ENCODE measurements at places on chromosomes 6 and 20. TPM values are rescaled to one million over a fixed set of nuclear protein-coding genes. Genes with fewer than 3 reads are reported as not detected.

The SIRPG gene
- not detected for total RNA-seq

GRCh38 chr6:85273870-85274269 is 176.0 kb upstream of the NT5E start:
- peak; percentile 50 for DNase-seq

- no peak for DNase-seq
Measured at GRCh38 chr6:122969999-122970533, 26.0 kb upstream of the CLVS2 start.

DNA sequence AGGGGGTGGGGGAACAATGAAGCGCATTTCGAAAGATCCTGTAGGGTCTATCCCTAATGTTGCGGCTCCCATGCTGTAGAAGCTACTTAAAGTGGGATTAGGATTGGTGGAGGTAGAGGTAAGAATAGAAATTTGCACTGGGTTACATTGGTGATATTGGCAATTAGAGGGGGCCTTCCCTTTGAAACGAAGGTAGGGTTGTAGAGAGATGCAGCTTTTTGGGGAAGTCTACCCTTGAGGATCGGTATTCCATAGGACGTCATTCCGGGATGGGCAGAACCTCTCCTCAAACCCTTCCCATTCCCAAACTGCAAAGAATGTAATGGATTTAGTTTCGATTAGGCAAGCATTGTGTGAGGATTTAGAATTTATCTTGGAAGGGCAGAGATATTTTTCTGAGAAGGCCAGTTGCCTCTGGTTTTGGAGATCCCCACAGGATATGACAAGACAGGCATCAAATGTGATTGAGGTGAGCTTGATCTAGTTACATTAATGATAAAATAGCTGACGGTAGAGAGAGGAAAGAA is 5.4 kb upstream of the ZNFX1 start:
- no peak for DNase-seq

- no peak for DNase-seq
Measured at GRCh38 chr6:37123957-37124729, 45.8 kb upstream of the PIM1 start.

DNA sequence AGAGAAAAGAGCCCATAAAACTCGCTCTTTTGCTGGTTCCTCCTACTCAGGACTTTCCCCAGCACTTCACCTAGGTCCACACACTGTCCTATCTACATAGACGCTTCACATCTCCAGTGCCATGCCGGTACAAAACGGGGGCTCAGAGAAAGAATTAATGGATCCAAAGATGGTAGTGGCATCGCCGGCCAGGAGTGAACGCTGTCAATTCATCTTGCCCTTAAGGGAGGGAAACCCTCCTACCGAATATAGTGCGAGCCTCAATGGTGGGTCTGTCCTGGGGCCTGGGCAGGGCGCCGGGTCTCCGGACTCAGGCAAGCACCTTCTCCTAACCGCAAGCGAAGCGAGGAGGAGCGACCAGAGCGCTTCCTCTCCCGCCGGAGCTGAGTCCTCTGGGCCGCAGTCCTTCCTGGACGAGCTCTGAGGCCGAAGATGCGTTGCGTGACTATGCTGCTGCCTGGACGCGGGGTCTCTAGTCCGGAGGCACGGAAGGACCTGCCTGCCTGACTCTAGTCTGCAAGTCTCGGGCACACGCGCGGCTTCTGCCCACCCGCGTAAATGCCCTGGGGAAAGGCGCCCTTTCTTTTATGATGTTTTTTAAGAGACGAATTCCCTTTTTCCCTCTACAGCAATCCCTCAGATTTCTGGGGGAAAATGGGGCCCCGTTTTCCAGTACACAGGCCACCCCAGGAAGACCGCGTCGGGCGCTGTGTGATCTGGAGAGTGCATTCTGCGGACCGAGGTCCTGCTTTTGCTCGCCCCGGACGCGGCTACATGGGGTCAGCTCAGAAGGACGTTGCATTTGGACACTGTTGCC is 100.1 kb upstream of the PRDM1 start:
- no peak for DNase-seq

- no peak for DNase-seq
Measured at GRCh38 chr20:10663756-10664155, 10.0 kb downstream of the JAG1 start.

The BPIFB2 gene
- total RNA-seq: not detected

DNA sequence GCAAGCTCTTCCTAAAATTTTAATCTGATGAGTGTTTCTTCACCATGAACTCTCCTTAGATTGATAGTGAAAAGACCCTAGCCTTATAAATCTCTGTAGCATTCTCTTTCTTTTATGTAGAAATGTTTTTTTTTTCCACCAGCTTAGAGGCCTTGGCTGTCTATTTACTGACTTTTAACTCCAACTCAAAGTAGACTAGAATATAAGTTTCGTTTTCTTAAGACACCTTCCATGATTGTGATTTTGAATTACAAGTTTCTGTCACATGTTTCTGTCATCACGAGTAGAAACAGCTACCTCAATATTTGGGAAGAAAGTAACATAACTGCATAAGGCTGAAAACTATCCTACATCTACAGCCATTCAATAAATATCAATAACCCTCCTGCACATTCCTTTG is 17.8 kb downstream of the ADGRF4 start:
- no peak for DNase-seq

- no peak for DNase-seq
Measured at GRCh38 chr6:70537266-70537665, 29.5 kb upstream of the SDHAF4 start.

The BTNL2 gene
- total RNA-seq: not detected

The RFX6 gene
- total RNA-seq: not detected

DNA sequence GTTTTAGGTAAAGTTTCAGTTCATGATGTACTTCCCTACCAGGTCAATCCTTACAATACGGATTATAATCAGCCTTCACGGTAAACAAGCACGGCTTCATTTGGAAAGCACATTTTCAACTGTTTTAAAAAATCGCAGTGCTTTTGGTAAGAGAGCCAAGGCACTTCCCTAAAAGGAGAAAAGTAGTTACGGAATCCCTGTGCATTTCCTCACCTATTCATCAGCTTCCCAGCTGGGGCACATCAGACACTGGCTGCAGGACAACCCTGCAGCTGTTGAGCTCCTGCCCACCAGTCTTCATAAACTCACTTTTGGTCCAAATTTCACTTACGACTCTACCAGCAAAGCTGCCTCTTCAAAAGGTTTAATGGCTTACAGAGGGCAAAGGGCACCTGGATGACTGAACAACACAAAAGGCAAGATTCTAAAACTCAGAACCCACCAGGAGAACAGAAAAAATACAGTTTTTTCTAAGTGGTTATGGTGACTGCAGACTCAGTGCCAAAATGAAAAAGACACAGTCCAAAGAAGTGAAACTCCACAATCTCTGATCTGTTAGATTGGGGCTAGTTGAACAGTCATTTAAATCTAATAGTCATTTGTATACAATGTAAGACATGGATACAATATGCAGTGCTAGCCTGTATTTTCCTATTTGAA is 7.5 kb downstream of the SNX5 start:
- DNase-seq: peak; percentile 60

The TRIM15 gene
- not detected for total RNA-seq

DNA sequence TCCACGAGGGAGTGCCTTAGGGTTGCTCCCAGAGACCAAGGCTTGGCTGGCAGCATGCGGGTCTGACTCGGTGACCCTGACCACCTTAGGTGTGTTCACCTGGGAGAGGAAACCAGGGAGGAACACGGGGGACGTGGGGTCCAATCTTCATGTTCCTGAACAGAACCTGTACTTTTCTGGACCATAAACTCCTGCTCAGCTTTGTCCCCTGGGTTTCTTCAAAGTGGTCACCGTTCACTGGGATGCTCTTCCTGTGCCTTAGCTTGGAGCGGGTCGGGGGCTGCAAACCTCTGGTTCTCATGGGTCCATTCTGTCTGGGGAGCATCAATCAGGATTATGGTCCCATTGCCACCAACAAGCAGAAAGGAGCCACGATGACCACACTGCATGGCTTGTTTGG is 333.5 kb downstream of the QKI start:
- no peak for DNase-seq

The GMNN gene
- 60.5 TPM for total RNA-seq

DNA sequence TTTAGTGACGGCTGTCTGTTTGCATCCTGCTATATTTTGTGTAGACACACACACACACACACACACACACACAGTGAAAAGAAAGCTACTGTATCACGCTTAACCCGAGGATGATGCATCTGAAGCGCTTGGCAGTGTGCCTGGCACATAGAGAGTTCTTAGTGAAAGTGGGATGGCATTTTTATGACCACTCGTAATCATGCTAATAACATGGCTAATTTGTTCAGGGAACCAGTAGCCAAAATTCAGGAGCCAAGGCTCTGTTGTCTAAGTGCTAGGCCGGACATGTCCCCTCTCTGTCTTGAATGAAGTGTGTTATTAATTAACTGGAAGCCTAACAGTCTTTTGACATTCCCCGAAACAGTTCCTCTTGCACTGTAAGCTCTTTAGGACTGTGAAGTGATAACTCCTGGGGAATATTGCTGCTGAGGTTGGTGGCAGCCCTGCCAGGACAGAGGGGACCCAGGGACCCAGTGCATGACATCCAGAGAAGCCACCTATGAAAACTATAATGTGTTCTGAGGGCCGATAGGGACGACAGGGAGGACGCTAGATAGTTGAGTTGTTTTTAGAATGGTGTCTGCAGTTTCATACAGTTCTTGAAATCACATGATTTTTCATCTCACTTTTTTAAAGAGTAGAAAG is 45.0 kb upstream of the IRF4 start:
- peak; percentile 13 for DNase-seq

The LAMA2 gene
- total RNA-seq: 112 TPM

GRCh38 chr6:85402071-85402470 is 47.8 kb upstream of the NT5E start:
- DNase-seq: no peak

GRCh38 chr6:42028234-42029061 is 21.9 kb upstream of the TAF8 start:
- peak; percentile 87 for DNase-seq

DNA sequence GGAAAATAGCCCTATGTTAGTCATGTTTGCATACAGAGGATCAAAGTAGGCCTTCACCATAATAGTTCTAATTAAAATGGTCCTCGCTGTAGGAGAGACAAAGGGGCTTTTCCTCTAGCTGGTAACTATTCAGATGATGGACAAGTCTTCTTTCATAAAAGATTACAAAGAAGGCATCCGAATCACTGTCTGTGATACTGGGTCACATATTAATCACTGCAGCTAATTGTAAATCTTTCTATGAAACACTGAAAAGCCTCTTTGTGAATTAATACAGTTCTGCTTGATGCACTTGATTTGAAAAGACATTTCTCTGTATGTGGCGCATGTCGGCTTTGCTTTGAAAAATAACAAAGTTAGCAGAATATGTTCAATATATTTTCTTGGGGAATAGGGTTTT is 520.8 kb downstream of the KIF16B start:
- DNase-seq: no peak

GRCh38 chr6:87683890-87684289 is 18.1 kb downstream of the AKIRIN2 start:
- no peak for DNase-seq

The EFHC1 gene
- total RNA-seq: 41.9 TPM

DNA sequence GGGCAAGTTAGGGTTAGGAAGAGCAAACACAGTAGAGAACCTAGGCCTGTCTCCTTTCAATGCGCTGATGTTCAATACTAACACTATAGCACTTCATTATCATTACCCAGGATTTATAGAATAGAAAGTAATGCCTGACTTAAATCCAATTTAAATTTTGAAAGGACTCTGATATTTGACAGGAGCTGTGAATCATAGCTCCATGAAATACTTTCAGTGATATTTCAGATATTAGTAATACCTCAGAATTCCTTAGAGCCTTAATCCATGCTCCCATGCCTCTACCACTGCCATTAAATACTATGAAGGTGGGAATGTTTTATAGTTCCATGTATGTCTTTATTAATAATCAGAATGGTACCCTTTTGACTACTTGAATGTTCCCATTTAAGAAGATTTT is 530.2 kb downstream of the BCKDHB start:
- no peak for DNase-seq

The GRM1 gene
- under 0.01 TPM for total RNA-seq

The ENPP5 gene
- 1.3 TPM for total RNA-seq

The HUS1B gene
- 0.17 TPM for total RNA-seq

GRCh38 chr6:132227904-132228303 is 173.4 kb downstream of the MOXD1 start:
- no peak for DNase-seq

Measured in LHCN-M2 (cell line).